ENCODE measurements at places on chromosomes 3 and 15. TPM values are rescaled to one million over a fixed set of nuclear protein-coding genes. Genes with fewer than 3 reads are reported as not detected.

FAM174B gene
- total RNA-seq: 42.0 TPM

WDR49 gene
- 12.6 TPM for total RNA-seq

CHRNB4 gene
- total RNA-seq: not detected

TOPAZ1 gene
- not detected for total RNA-seq

MASP1 gene
- total RNA-seq: 9.8 TPM

KBTBD13 gene
- not detected for total RNA-seq

SEMA7A gene
- 61.6 TPM for total RNA-seq

SPRED1 gene
- total RNA-seq: 67.9 TPM

LPCAT4 gene
- 197 TPM for total RNA-seq

FAN1 gene
- 41.2 TPM for total RNA-seq

CCR9 gene
- total RNA-seq: not detected

ALDH1A3 gene
- total RNA-seq: 9.0 TPM

KLHL25 gene
- 8.5 TPM for total RNA-seq

MTFMT gene
- total RNA-seq: 9.6 TPM

GOLGA8S gene
- 0.93 TPM for total RNA-seq

TRIM71 gene
- total RNA-seq: 0.80 TPM

GOLGA6L4 gene
- total RNA-seq: 3.4 TPM

RTP1 gene
- total RNA-seq: 1.7 TPM

DUOXA1 gene
- total RNA-seq: 5.0 TPM

RPUSD2 gene
- 12.5 TPM for total RNA-seq

TRPM1 gene
- total RNA-seq: 0.76 TPM

TNFAIP8L3 gene
- total RNA-seq: 7.4 TPM

CNTN4 gene
- 64.5 TPM for total RNA-seq

LYSMD4 gene
- 18.0 TPM for total RNA-seq

MINAR1 gene
- total RNA-seq: 2.7 TPM

CALML4 gene
- total RNA-seq: 3.4 TPM

TEX55 gene
- total RNA-seq: not detected

GUCA1C gene
- total RNA-seq: not detected

TM4SF4 gene
- total RNA-seq: not detected

RYR3 gene
- 64.1 TPM for total RNA-seq

FSTL1 gene
- 77.9 TPM for total RNA-seq

ETFA gene
- 66.6 TPM for total RNA-seq

CYP19A1 gene
- total RNA-seq: not detected

HAPLN3 gene
- 2.5 TPM for total RNA-seq

VWA5B2 gene
- 42.5 TPM for total RNA-seq

AMIGO3 gene
- not detected for total RNA-seq

ROPN1 gene
- not detected for total RNA-seq

CCK gene
- 368 TPM for total RNA-seq

NAALADL2 gene
- 15.0 TPM for total RNA-seq

PRR20G gene
- total RNA-seq: not detected

GPR171 gene
- total RNA-seq: not detected

GOLGA8O gene
- 2.1 TPM for total RNA-seq

TRAK1 gene
- total RNA-seq: 82.5 TPM

KNSTRN gene
- total RNA-seq: 28.2 TPM

DUOXA2 gene
- total RNA-seq: not detected

BCL2A1 gene
- total RNA-seq: not detected

Measured in dorsolateral prefrontal cortex (tissue), 122 donors.